SIG-M5 (cell line): ENCODE measurements at places on chromosomes 5 and 9.
A peak's percentile ranks its signal among the peaks of the same experiment; 100 is the strongest.

DNA sequence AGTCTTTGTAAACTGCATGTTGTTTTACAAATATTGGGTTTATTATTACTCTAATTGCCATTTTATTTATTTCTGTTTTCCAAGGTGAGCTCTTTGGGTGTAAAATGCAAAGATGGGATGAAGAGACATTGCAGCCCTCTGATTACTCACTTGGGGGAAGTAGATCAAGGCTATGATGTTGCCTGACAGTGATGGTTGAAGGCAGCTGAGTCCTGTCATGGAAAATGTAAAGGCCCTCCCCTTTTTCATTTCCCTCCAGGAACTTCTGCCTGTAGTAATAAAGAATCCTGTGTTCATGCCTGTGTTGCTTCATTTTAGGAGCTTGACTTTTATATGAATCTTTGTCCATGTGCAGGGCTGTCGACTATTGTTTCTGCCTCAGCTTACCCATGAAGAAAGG lies 605.4 kb upstream of the CLINT1 start:
- no peak for DNase-seq

- no peak for DNase-seq
Observed at GRCh38 chr5:143509758-143510221, 106.3 kb upstream of the NR3C1 start.

- DNase-seq: no peak
Observed at GRCh38 chr5:83249156-83249555, 171.8 kb downstream of the XRCC4 start.

GRCh38 chr9:26412446-26412845 lies 480.2 kb downstream of the CAAP1 start:
- no peak for DNase-seq

- no peak for DNase-seq
Observed at GRCh38 chr9:91516777-91517176, 93.1 kb upstream of the NFIL3 start.

DNA sequence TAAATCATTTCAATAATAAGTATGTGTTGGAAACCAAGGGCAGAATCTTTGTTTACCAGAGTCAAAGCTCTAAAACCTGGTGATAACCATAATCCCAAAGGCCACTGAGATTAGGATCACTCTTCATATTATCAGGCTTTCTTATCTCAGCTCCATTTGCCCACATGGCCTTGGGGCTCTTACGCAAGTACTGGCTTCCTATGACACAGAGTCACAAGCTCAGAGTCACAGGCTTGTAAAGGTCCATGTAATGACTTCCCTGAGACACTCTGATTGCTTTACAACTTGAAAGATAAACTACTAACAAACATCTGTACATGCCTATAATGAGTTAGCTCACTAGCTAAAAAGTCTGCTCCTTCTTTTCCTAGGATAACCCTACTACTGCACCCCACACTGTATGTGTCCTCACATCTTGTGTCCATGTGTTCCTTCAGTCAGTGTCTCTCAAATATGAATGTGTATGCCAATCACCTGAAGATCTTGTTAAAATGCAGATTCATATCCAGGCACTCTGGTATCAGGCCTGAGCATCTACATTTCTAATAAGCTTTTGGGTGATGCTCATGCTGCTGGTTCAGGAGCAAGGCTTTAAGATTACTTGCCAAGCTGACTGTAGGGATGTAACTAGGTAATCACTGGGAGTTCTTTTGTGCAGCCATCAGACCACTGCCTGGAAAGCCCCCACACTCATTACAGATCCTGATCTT lies 28.4 kb downstream of the SEMA6A start:
- DNase-seq: no peak

DNA sequence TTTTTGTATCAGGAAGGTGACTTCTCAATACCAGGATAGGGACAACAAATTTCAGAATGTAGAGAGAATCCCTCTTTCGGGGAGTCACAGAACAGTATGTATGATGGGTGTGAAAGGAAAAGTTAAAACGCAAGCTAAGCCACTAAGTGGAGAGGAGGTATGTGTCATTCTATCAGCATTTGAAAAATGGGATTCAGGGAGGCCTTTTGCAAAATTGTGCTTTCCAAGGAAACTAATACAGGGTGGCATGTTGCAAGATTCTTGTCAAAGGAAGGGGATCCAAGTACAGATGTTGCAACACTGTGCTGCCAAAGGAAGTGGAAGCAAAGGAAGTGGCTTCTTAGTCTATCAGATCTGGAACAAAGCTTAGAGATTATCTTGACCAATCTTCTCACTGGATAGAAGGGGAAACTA lies 12.6 kb upstream of the TNIP1 start:
- peak; percentile 33 for DNase-seq

GRCh38 chr9:133050781-133051180 lies 11.0 kb upstream of the CEL start:
- no peak for DNase-seq

DNA sequence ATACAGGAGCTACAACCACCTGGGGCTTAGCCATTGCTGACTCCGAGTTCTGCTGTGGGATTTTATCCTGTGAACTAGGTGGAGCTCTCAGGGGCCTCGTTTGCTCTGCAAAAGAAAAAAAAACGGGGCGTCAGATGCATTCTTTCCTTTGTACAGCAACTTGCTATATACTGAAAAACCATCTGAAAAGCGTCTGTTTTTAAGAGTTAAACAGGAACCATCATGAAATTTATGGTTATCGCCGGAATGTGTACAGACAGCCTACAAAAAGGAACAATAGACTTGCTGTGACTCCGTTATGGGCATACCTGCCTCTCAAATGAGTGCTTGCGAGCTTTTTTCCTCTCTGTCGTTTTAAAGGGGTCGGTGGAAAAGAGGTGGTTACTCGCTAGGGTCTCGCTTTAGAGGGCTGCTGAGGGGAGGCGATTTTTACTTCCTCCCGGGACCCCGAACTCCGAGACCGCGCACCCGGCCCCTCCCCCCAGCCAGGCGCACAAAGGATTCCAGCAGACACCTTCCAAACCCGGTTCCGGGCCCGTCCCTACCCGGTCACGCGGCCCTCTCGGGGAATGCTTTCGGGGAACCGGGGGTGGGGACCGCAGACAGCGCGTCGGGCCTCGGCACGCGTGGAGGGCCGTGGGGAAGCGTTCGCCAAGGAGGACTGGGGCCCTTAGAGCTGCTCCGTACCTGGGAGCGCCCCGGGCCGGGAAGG lies 826 bp downstream of the PAIP1 start:
- DNase-seq: no peak

GRCh38 chr5:140408750-140409241 lies 7.2 kb downstream of the ANKHD1 start:
- no peak for DNase-seq

GRCh38 chr9:136625101-136626065 lies 37.3 kb upstream of the EGFL7 start:
- no peak for DNase-seq

DNA sequence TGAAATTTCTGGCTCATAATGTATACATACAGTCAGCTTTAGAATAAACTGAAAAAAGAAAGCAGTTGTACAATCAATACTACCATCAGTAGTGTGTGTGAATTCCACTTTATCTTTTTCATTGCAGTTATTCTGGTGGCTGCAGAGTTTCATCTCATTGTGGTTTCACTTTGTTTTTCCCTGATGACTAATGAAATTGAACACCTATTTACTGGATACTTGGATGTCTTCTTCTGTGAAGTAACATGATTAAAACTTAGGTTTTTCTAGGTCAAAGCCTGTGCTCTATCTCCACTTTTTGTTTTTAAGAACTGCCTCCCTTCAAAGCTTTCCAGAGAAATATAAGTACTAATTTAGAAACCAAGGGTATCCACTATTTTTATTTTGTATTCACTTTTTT lies 174.3 kb downstream of the TRPM3 start:
- no peak for DNase-seq

- DNase-seq: no peak
Observed at GRCh38 chr5:57422993-57423392, 59.6 kb downstream of the ACTBL2 start.

DNA sequence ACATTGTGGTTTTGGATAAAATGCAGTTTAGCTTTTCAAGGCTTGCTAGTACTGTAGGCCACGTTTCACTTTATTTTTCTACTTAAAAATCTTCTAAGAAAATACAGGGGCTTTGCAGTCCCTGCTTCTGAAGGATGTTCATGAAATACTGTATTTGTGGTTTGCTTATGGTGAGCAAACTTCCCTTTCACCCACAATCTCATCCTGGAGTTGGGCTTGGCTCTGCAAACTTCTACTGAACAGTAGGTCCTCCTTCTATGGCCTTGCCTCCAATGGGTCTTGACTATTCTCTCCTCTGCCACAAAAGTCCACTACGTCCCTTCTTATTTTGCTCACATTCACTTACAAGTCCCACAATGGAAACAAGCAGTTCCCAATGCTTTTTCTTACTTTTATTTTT lies 502.7 kb upstream of the KLF4 start:
- DNase-seq: no peak

DNA sequence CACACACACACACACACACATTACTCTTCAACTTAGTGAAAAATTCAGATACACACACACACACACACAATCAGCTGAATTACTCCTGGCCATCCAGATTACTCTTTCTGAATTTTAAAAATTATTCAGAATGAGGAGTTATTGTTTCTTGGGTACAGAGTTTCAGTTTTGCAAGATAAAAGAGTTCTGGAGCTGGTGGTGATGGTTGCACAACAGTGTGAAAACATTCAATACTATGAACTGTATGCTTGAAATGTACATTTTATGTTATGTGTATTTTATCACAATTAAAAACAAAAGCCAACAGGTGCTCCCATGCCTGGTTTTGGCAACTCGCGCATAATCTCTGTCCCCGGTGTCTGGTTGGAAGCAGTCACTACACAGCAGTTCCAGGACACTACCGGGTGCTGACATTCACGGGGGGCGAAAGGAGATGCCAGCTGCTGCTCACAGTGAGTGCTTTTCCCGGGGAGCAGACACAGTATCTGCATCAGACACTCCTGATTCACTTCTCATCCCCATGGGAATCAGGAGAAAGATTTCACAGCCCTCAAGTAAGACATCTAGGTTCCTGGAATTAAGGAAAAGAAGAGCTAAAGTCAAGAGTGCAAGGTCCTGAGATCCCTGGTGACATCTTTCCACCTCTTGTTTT lies 55.7 kb downstream of the LHFPL2 start:
- no peak for DNase-seq

- DNase-seq: no peak
Observed at GRCh38 chr5:67149951-67150523, 46.6 kb downstream of the CD180 start.

DNA sequence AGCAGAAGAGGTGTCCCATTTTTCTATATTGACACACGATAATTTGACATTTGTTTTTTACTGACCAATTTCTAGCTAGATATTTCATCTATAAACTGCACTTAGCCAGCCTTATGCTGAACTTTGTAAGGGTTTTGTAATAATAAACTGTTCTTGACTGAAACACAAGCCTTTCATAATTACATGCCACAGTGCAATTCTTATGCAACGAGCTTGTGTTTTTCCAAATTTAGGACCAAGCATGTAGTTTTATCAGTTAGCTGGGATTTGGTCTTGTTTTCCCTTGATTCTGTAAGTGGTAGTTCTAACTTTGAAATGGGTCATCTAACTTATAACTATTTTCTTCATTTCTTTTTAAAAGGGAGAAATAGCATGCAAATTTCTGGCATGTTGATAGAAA lies 1.3 kb upstream of the LURAP1L start:
- no peak for DNase-seq

GRCh38 chr9:124228516-124228915 lies 29.2 kb upstream of the NEK6 start:
- no peak for DNase-seq

DNA sequence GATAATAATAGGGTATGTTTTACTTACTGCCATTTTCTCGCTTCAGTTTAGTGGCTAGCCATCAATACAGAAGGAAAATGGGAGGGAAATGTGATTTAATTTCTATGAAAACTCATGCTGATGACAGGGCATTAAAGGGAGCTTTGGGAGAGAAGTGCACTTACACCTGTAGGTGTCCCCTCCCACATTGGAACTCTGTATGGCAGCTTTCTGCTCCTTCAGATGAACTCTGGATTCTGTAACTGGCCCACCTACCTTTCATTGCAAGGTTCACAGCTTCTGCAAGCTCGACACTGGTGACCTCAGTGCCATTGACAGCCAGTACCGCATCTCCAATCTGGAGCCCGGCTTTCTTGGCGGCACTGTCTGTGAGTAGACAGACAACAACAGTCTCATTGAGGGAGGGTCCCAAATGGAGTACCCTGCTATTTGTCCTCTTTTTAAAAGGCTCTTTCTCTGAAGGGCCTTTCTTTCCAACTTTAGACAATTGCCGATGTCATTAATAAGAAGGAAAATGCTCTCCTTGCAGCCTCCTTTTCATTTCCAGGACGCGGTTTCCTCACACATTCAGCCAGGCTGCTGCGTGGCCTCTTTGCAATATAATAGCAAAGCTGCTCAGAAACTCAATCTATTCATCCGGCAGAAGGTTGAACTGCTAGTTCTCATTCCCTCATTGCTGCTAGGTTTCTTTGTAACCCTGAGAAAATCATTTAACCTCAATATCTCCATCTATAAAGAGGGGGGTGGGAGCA lies 63.6 kb downstream of the NUDT12 start:
- no peak for DNase-seq

- no peak for DNase-seq
Observed at GRCh38 chr5:114174131-114174530, 187.7 kb upstream of the KCNN2 start.

DNA sequence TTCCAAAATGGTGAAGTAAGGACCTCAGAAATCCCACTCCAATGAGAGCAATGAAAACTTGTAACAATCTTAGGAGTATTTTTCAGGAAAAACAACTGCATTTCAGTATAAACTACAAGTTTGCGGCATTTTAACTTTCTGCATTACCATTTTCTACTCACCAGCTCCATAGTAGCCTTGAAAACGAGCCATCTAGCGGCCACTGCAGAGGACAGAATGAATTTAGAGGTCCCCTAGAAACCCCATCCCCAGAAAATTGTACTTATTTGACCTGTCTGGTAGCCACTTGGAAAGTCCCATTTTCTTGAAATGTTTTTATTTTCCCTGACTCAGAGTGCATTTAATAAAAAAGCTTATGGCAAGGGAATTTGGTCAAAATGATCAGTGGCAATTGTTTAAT lies 205.4 kb upstream of the ITGA1 start:
- no peak for DNase-seq

- no peak for DNase-seq
Observed at GRCh38 chr5:149053072-149053695, 9.7 kb downstream of the SH3TC2 start.

- DNase-seq: no peak
Observed at GRCh38 chr9:534886-535285, 306.6 kb upstream of the DMRT1 start.

- DNase-seq: no peak
Observed at GRCh38 chr5:142386137-142387023, 61.6 kb upstream of the SPRY4 start.

DNA sequence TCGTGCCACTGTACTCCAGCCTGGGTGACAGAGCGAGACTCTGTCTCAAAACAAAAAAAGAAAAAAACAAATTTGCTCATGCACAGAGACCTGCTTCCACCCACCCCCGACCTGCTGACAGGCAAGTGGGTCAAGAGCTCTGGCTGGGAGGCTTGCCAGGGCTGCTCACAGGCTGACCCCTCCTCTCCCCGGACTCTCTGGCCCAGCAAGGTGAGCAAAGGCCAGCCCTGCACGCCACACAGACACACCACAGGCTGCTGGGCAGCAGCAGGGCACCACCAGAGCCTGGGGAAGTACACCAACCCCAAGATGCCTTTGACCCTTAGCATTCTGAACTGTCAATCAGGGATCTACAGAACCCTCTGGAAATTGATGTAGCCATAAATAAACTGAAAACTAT lies 29.2 kb downstream of the NSUN2 start:
- DNase-seq: no peak

GRCh38 chr9:123525424-123525823 lies 169.4 kb downstream of the CRB2 start:
- DNase-seq: no peak

- DNase-seq: no peak
Observed at GRCh38 chr5:7329712-7330111, 66.2 kb upstream of the ADCY2 start.

- DNase-seq: no peak
Observed at GRCh38 chr5:67910546-67910945, 305.0 kb upstream of the PIK3R1 start.
